ENCODE measurements at places on chromosomes 4 and X.

GRCh38 chrX:153397256-153397960 lies 3.7 kb downstream of the PNMA6E start:
- DNase-seq: no peak

DNA sequence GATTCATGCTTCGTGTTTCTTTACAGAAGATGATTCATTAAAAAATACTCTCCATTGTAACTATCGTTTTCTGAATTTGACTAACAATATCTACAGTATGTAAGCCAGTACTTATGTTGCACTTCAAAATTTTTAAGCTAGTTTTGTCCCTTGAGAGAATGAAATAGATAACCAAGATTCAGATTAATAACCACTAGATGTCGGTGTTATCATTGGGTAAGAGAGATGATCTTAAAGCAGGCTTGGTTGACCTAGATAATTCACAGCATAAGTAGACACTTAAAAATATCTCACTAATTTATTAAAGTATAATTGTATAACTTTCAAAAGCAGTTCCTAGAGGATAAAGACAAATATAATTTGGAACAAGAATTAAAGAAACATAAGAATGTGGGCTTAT lies 430.9 kb downstream of the C4orf33 start:
- DNase-seq: no peak

GRCh38 chrX:567891-568290 lies 62.7 kb upstream of the SHOX start:
- DNase-seq: no peak

DNA sequence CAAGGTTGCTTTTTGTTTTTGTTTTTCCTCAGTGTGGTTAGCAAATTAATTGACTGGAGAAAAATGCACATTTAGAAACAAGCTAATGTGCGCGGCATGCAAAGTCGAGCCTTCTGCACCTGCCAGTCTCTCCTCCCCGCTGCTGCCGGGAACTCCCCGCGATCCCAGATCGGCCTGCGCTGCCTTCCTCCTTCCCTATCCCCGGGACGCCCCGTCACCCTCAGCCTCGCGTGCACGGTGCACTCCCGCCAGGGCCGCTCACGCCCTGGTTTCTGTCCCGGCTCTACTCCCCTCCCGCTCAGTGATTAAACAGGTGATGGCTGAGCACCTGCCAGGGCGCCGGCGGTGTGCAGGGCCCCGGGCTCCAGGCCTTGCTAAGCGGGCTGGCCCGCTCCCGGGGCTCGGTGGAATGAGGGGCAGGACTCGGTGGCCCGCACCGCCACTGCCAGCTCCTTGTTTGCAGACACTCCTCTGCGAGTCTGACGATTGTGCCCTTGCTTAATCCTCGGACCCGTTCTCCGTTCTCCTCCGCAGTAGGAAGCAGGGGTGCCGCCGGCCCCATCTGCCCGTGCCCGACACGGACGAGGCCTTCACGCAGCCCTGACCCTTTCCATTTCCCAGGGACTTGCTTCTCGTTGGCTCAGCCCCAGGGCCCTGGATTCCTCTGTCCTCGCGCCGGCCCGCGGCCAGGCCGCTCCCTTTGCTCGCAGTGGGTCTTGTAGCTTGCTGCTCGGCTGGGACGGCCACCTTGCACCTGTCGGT lies 143.4 kb downstream of the TRIML1 start:
- DNase-seq: peak; percentile 68

DNA sequence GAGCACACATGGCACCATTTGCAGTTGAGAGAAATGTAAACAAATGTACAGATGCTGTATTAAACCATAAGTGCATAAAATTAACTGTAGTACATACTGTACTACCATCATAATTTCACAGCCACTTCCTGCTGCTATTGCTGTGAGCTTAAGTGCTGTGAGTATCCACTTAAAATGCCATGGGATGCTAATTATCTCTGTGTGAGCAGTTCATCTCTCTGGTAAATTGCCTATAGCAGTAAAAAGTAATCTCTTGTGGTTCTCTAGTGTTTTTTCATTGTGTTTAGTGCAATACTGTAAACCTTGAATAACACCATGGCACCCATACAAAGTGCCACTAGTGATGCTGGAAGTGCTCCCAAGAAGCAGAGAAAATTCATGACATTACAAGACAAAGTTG lies 9.9 kb upstream of the SCOC start:
- DNase-seq: no peak

DNA sequence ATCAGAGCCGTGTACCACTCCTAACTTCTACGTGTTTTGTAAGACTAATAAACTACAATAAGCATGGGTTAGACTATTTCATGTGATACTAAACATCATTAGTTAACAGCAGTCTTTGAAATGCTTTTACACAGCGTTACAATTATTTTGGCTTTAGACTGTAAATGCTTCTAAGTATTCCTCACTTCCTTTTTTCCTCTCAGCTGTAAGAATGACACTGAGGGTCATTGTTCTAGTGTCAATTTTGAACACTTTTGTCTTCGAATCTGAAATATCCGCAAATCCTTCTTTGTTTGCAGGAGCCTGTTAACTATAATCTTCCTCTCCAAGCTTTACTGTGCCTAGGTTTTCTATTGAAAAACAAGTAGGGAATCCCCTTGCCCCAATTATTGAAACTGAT lies 1.5 kb downstream of the ABCE1 start:
- DNase-seq: no peak

DNA sequence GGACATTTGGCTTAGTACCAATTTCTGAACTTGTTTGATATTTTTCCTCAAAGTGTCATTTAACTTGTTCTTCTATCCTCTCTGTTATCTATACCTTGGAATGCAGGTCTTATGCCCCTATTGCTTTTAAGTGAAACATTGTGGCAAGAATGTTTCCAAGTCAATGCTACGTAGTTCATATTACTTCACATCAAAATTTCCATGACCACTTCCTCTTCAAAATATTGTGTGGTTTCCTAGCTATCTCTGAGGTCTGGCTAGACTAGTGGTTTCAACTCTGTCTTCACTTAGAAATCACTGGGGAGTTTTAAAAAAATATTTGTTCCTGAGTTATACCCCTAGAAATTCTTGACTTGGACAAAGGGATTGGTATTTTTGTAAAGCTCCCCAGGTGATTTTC lies 20.2 kb upstream of the RASGEF1B start:
- DNase-seq: no peak

DNA sequence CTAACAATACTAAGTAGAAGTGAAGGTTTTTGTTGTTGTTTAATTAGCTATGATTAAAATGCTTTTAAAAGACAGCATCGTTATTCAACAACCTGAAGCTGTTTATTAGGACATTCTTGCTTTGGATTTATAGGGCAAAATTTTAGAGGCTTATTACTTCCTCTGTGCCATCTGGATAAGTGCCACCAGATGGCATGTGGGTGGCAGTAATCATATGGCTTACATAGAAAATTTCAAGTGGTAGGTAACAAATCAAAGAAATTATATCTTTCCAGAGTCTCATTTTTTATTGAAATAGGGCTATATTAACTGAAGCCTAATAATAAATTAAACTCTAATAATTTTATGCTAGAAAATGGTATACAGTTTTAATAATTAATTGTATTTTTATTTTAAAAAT lies 83.3 kb upstream of the HTR2C start:
- no peak for DNase-seq

- DNase-seq: peak; percentile 48
Measured at GRCh38 chr4:78552389-78553042, 946 bp downstream of the ANXA3 start.

- no peak for DNase-seq
Measured at GRCh38 chr4:54588404-54588803, 69.4 kb upstream of the KIT start.
